HT1080 (cell line): ENCODE measurements at places on chromosomes 3 and 15.

DNA sequence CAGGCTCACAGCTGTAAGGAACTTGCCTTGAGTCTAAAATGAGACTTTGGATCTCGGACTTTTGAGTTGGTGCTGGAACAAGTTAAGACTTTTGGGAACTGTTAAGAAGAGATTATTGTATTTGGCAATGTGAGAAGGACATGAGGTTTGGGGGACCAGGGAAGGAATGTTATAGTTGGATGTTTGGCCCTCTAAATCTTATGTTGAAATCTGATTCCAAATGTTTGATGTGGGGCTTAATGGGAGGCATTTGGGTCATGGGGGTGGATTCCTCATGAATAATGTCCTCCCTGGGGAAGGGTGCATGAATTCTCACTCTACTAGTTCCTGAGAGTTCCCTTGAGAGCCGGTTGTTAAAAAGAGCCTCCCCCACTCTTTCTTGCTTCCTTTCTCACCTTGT, 18.5 kb upstream of the CHCHD6 start:
- DNase-seq: no peak

DNA sequence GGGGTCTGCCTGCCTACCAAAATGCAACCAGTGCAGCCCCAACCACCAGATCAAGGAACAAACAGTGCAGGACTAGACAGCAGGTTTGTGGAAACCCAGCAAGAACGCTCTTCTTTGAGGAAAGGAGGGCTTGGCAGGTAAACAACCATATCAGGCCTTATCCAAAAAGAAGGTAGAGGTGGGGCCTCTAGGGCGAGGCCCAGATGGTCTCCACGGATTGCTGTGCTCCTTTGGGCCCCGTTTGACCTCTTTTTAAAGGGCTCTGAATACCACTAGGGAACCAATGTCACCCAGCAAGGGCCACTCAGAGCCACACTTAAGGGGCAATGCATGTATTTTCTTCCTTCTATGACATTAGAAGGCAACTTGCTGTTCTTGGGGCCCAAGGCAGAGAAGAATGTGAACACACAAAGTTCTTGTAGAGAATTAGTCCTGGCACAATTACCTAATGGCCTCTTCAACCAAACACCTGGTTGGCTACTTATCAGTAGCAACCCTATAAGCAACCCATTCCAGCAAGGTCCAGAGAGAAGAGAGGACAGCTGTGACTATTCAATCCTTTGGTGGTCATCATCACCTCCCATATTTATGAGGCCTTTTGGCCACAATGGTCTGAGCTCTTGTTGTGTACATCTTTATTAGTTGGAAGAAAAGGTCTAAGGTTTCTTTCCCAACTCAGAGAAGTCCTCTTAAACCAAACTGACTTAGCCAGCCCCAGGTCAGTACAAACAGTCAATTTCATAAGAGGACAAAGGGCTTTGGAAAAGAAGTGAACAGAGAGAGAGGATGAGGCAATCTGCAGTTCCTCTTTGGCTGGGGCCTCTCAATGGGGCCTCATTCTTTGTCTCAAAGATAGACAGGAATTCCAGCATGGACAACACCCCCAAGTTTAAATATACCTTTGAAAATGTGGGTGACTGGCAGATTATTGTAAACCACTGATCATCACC, 36.0 kb downstream of the FOXP1 start:
- no peak for DNase-seq

- DNase-seq: no peak
These were observed 63.2 kb downstream of the ASTE1 start for GRCh38 chr3:130963444-130963843.

DNA sequence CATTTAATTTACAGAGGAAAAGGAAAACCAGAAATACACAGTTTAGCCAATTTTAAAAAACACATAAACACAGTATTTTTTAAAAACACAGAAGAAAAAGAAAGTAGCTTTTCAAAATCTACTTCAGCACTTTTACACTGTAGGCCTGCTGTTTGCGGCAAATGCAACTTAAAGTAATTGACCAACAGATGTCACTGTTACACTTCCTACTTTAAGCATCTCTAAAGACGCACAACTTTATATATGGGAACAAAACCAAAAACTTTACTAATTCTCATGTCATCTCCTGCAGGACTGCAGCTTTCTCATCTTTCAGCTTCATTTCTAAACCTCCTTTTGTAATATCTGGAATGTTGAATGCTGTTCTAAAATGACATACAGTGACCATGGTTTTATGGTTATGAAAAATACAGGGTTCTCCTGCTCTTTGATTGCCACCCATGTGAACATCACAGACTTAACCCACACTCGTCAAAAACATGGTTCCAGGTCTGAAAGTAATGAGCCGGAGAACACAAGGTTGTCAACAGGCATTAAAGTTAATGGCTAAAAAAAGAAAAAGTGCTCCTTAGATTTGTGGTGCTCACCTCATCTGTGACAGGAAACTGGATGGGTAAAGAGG, 107.9 kb downstream of the FMN1 start:
- DNase-seq: peak; percentile 65

DNA sequence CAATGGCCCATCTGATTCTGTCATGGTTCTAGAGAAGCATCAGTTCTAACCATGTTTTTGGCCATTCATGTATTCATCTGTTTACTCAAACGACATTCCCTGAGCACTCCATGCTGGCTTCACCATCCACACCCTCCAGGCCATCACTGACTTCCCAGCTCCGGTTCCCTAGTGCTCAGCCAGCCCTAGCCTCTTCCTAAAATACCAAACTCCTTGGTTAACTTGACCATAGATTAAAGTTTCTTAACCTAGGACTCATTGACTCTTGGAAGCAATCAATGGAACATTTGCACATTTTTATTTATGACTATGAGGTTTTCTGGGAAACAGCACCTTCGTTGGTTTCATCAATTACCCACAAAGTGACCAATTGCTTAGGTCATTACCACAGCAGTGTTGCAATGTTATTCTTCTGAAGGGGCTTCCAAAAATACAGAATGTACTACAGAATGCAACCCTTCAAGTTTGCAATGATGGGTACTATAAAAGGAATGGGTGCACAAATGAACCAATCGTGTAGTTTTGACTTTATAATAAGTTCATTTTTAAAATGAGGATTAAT, 27.2 kb upstream of the SLC25A36 start:
- no peak for DNase-seq
